Cortex of kidney (tissue), 1 donor: ENCODE measurements at places on chromosomes 6 and 20.

GRCh38 chr6:51464956-51465355 lies 622.5 kb downstream of the PKHD1 start:
- no peak for DNase-seq

- no peak for DNase-seq
Measured at GRCh38 chr6:31651602-31652191, 764 bp downstream of the BAG6 start.

GRCh38 chr20:54432966-54433365 lies 42.4 kb upstream of the DOK5 start:
- no peak for DNase-seq

GRCh38 chr6:109595998-109596397 lies 95.0 kb downstream of the AK9 start:
- DNase-seq = no peak

GRCh38 chr20:63477944-63478343 lies 5.5 kb upstream of the KCNQ2 start:
- DNase-seq = no peak

DNA sequence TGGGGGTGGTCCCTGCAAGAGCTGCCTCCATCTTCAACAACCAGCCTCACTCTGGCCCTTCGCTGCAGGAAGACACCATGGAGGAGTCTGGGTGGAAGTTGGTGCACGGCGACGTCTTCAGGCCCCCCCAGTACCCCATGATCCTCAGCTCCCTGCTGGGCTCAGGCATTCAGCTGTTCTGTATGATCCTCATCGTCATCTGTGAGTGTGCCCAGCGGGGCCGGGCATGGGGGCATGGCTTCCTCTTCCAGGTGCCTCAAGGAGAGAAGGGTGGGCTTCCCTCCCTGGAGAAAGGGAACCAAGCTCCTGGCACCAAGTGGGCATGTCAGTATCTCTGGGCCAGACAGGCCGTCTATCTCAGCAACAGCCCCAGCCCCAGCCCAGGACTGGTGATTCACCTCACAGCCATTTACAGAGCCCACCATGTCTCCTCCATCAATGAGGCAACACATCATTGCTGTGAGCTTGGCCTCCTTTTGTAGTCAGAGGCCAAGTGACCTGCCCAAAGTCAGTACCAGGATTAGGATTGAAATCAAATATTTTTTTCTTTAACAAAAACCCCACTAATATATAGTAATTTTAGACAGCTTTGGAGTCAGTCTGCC lies 40.2 kb downstream of the TM9SF4 start:
- no peak for DNase-seq

DNA sequence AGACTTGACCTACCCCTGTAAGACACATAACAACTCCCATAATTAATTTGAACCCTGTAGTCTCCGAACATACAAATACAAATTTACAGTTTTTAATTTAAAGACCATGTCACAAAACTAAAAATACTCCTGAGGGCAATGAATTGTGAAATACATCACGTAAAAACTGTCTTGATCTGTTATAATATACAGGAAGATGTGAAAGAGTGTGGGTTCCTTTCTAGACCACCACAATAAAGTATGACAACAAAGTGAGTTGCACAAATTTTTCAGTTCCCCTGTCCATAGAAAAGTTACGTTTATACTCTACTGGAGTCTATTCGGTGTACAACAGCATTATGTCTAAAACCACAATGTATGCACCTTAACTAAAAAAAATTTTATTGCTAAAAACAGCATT lies 11.0 kb upstream of the BLOC1S5 start:
- no peak for DNase-seq

GRCh38 chr20:7333841-7334240 lies 566.4 kb downstream of the BMP2 start:
- no peak for DNase-seq

DNA sequence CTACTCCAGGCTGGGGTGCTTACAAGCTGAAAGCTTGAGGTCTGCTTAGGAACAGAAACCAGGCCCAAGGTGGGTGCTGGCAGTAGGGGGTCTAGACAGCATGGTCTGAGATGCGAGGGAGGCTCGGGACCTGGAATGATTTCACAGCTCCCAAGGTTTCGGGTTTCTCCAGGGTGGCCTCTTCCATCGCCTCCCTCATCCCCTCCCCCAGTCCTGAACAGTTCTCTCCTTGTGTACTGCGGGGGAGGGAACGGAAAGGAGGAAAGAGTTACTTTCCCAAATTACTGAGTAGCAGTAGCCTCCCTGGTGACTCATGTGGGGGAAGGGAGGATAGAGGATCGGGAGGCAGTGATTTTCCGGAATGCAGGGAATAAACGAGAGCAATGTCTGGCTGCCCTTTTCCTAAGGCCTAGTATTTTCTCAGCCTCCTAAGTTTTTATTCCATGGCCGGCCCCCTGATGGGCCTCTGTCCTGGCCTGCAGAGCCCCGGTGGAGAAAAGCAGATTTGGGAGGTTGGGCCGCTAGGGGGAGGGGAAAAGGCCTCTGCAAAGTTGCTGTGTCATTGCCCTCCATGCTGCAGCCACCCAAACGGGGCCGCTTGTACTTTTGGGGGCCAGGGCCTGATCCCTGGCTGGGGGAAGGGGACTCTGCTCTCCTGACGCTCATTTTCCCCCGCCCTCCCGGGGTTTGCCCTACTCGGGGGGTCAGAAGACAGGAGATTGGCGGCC lies 1.5 kb downstream of the BRD2 start:
- DNase-seq = no peak

DNA sequence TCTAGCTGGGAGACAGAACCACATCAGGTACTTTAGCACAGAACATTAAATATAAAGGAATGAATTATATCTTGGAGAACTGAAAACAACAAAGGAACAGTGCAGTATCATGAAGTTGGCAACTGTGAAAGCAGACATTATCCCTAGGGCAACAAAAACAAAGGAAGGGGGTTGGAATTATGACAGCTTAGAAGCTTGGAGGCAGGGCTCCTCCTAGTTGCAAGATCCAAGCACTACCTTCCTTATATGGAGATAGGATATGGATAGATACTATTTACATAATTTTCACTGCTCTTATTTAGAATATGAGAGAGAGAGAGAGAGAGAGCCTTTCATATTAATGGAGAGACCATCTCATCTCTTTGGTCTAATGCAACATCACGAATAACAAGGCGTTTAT lies 27.0 kb downstream of the TMEM14A start:
- no peak for DNase-seq

- DNase-seq = no peak
Measured at GRCh38 chr6:119915971-119916370, 566.4 kb upstream of the MAN1A1 start.

GRCh38 chr6:142952614-142953013 lies 7.6 kb upstream of the HIVEP2 start:
- DNase-seq = no peak

DNA sequence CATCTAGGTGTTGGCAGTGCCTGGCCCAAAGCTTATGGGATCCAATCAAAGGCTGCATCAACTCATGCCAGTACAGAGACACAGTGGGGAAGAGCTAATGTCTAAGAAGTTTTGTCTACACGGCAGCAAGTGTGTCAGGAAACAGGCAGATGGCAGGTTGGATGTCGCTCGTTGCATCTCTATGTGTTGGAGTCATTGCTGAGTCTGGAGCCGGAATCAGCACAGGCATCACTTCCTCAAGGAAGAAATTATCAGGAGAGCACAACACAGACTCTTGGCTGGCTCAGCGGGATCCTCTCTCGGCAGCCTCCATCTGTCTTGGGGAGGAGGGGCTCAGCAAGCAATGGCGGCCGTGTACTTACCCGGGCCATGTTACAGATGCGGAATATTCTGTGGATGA lies 467.2 kb upstream of the CHD6 start:
- DNase-seq = no peak

DNA sequence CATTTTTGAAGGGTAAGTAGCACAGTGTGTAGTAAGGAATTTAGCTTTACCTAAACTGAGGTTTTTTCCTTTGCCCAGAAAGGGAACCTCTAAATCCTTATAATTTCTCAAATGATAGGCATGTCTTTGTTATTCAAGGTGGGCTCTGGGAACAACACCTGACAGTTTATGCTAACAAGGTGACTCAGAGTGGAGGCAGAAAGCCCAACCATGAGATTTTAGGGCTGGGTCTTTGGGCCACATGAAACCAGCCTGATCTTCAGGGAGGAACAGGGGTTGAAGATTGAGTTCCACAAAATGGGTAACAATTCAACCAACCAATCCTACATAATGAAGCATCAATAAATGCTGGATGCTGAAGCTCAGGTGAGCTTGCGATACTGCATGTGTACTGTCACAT lies 46.6 kb downstream of the PRSS35 start:
- no peak for DNase-seq

DNA sequence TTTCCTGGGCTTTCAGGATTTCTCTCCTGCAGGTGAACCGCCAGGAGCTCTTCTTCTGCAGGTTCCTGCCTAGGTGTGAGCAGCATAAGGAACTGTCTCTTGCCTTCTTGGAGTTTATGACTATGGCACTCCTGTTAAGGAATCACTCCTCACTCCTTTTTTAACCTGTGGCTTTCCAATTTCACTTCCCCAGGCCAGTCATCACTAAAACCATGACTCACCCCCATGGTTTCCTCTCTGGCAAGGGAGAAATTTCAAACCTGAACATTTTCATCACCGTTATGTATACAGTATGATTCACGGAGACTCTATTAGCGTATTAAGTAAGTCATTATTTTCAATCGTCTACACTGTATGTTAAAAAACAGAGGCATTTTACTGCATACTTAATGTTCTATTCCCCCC lies 78.2 kb upstream of the ARID1B start:
- DNase-seq = no peak

- DNase-seq = no peak
Measured at GRCh38 chr20:13274275-13274861, 53.3 kb downstream of the ISM1 start.

GRCh38 chr6:109507490-109508072 lies 24.6 kb upstream of the ZBTB24 start:
- no peak for DNase-seq

DNA sequence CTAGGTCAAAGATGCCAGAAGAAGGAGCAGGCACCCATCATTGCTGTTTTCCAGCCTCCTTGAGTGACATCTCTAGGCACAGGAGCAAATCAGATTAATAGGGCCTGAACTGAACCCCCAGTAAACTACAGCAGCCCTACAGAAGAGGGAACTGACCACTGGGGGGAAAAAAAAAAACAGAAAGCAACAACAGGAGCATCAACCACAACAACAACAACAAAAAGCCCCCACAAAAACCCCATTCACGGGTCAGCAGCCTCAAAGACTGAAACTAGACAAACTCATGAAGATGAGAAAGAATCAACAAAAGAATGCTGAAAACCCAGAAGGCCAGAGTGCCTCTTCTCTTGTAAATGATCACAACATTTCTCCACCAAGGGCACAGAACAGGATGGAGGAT lies 537.4 kb upstream of the BTBD3 start:
- DNase-seq = no peak

DNA sequence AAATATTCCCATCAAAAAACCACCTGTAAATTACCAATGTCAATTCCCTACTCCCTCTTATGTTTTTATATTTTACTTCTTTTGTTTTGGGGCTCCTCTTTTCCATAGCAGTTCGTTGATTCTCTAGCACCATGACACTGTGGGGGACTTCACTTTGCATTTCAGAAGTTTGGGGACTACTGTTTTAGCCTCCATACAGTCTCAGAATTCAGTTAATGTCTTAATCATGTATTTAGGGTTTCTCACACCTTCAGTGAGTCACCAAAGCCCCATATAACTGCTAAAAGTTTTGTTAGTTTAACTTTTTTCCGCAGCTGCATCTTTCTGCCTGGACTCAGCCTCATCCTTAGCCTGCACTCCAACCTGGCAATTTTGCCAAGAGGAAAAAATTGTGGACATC lies 20.7 kb upstream of the AIG1 start:
- no peak for DNase-seq

DNA sequence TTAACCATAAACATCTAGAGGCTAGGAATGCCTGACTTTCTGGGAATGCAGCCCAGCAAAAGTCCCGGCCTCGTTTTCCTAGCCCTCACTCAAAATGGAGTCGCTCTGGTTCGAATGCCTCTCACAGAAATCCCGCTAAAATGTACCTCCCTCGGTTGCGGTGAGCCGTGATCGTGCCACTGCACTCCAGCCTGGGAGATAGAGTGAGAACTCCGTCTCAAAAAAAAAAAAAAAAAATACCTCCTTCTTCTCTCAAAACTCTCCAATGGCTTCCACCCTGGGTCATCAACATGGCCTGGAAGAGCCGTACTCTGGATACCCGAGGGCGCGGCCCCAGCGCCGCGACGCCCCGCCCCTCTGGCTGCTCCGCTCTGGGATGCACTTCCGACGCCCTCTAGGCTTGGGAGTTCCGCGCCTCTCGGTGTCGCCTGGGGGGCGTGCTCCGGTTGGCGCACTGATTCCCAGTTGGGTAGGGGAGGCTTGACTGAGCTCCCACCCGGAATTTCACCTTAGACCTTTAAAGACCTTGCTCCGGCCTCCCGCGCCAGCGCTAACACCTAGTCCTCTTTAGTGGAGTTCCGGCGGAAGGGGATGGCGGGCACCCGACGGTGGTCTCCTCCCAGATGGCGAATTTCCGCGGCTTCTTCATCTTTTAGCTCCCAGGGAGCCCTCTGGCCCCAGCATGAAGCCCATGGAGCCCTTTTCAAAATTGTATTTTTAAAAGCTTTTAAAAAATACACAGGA lies 12.3 kb downstream of the HMGN4 start:
- DNase-seq = no peak

- no peak for DNase-seq
Measured at GRCh38 chr20:45339084-45339483, 9.1 kb downstream of the SDC4 start.

DNA sequence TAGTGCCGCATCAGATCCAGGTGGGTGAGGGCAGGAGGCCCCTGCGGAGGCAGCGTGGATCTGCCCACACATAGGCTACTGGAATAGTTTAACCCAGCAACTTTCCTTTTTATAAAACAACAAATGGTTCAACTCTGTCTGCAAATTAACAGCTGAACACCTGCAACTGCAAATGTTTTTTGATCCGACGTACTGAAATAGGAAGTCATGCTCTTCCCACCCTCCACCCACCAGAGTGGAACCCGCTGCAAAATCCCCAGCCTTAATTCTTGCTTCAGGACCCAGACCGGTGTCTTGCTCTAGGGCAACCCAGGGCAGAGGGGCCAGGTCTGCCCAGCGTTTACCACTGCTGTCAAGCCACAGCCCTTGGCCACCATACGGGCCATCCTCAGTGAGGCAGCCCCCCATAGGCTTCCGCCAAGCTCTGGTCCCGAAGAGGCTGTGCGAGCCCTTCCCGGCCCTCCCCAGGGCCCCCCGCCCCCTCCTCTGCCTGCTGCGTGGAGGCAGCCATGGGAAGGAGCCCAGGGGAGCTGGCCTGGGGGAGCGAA lies 334.3 kb downstream of the ZFAND3 start:
- no peak for DNase-seq

GRCh38 chr20:43605715-43606114 lies 15.0 kb downstream of the IFT52 start:
- no peak for DNase-seq

- DNase-seq = no peak
Measured at GRCh38 chr20:53806683-53807401, 213.2 kb upstream of the ZNF217 start.

DNA sequence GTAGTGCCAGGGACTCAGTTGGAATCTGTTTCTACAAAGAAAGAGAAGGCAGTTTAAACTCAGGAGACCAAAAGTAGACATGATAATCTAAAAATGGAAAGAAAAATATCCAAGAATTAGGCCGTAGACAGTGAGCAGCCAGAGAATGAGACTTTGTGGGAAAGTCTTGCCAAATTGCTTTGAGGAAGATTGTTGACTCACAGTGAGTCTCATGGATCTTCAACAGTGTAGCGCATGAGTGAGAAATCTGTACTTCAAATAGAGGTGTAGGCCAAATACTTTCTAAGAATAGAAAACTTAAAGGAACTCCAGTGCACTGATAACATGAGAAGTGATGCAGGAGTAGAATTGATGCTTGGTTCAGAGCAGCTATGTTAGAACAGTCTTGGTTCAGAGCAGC lies 284.5 kb downstream of the HTR1B start:
- no peak for DNase-seq
